ENCODE measurements at places on chromosomes 2 and 18.
A peak's percentile ranks its signal among the peaks of the same experiment; 100 is the strongest.

DNA sequence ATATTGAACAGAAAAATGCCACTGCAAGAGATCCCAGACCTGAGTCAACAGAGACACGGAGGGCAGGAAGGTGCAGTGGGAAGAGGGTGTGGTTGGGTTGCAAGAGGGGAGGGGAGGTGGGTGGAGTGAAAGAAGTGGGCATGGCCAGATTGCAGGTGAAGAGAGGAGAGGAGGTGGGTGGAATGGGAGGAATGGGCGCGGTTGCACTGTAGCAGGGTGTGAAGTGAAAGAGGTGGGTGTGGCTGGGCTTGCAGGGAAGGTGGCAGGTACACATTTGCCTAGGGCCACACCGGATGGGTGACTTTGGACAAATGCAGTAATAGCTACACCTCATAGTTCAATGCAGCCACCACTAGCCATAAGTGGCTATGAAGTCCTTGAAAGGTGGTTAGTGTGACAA, 71.1 kb downstream of the DOCK10 start:
- peak; percentile 22 for DNase-seq

DNA sequence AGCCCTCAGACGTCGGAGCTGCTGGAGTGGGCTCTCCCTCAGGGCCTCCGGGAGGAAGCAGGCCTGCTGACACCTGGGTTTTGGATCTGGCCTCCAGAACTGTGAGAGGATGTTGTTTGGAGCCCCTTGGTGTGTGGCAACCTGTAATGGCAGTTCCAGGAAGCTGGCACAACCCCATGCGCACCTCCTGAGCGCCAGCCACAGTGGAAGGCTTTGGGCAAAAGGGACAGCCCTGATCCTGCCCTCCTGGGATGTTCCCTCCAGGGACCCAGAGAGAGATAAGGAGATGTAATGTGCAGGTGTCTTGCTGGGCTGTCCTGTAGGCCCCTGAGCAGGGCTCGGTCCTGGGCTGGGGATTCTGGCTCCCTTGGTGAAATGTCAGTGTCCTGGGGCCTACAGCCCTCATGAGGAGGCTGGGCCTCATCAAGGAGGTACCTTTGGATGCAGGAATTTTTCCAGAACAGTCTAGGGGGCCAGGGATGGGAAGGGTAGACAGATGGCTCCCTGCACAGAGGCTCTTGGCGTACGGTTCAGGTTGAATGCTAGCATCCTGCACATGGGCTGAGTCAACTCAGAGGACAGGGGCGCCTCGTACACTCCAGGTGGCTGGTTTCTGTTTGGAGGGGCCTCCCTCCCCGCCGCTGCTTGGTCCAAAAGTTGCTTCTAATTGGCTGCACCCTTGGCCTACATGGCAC, 61.1 kb downstream of the ASB1 start:
- DNase-seq, result no peak

- no peak for DNase-seq
Measured at GRCh38 chr18:45111502-45111848, 430.8 kb downstream of the SETBP1 start.

- DNase-seq, result no peak
Measured at GRCh38 chr2:229249536-229249935, 21.6 kb downstream of the PID1 start.

DNA sequence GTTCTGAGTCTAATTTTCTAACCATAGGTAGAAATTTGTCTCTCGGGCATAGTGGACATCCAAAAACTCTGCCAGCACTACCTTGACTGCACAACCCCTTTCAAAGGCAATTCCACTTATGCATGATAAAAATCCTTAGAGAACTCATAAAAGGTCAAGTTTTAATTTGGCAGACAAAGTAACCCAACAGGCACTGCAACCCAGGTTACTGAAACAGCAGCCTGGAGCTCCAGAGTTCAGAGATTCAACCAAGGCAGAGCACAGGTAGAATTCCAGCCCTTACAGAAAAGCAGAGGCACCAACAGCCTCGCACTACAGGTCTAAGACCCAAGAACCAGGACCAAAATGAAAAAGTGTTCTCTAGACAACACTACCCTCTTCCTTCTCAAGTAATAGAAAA, 1.8 kb downstream of the DTNB start:
- no peak for DNase-seq

- DNase-seq, result no peak
Measured at GRCh38 chr18:35671966-35672603, 90.5 kb downstream of the GALNT1 start.

- no peak for DNase-seq
Measured at GRCh38 chr2:122341007-122341406, 585.6 kb downstream of the TSN start.

GRCh38 chr2:174553811-174554493, 43.7 kb downstream of the WIPF1 start:
- DNase-seq, result peak; percentile 49

DNA sequence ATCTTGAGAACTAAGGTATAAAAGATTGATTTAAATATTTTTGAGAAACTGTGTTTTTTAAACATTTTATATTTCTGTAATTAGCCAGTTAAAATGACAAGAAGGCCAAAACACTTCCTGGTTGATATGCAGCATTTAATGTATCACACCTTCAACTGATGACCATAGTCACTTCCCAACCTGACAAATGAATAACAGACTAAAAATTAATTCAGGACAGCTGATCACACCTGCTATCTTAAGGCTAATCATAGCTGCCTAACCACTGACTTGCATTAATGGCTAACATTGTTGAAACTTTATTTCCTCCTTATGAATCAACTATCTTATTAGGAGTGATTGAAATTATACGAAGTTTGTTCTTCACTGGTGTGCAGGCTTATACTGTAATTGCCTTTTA, 125.8 kb upstream of the MSTN start:
- no peak for DNase-seq

- no peak for DNase-seq
Measured at GRCh38 chr2:5544205-5544786, 147.9 kb upstream of the SOX11 start.

DNA sequence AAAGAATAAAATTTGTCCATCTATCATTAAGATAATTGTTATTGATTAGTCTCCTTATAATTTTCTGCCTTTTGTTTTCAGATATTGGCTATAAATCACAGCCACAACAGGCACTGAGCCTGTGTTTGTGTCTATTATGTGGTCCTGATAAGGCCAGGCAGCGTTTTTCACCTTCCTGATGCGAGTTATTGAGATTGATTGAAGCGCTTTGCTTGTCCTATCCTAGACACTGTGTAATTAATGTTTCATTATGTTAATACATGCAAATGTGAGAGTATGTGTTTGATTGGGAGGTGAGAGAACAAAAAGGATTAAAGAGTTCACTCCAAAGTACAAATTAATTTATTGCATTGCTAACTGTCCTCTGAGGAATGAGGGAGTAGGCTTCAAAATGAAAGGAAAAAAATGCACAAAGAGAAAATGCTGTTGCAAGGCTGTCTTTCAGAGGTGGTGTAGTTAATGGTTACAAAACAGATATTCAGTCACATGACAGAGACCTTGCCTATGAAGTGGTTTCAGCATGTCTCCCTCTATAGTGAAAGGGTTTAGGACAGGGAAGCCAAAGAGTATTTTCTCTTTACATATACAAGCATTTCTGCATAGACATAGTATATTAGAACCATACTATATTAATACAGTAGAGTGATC, 391.1 kb downstream of the DCC start:
- DNase-seq, result no peak

DNA sequence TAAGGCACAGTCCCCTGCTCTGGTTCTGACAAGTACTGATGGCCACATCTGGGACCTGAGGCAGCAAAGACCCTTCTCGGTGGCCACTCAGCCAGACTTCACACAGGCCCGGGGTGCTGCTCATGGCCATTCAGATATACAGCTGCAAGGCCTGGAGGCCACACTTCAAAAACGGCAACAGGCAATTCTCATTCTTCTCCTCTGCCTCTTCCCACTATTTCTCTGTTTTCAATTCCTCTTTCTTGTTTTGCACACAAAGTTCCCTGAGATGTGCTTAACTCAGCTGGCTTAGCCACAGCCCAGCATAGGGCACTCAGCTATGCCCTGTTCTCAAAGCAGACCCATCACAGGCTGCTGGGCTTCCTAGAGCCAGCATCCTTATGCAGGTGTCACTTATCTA, 29.9 kb downstream of the PTPN18 start:
- no peak for DNase-seq

GRCh38 chr2:74625658-74626425, 22.3 kb downstream of the M1AP start:
- no peak for DNase-seq

DNA sequence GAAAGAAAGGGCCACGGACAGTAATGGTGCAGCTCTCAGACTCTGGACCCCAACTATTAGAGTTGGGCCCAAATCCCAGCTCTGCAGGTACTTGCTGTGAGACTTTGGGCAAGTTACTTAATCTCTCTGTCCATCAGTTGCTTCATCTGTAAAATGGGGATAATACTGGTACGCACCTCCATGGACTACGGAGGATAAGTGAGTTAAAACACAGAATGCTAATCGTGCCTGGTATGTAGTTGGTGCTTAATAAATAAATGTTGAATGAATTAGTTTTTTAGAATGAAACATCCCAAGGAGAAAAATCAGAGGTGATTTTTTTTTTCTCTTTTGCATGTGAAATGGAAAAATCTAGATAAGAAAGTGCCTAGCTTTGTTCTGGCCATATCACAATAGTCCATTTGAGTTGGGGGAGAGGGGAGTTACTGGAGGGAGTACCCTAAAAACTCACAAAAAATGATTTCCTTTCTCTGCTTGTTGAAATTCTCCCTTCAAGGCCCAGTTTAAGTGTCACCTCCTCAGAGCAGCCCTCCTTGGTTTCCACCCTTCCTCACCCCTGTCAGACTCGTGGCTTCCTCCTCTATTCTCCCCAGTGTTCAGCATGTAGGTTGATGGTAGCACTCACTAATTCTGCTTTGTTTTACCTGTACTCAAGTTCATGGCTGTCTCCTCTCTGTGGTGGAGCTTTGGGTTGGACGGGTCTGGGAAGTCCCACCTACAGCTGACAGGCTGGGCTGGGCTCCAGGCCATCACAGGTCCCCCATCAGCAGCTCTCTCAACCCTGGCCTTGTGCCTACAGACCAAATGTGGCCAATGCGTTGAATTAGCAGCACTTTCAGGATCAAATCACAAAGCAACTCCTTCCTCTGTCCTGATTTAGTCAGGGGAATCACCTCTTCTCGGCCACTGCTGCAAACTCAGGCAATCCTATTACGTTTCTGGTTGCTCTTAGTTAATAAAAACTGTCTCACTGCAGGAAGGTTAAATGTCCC, 92.8 kb upstream of the TAF1B start:
- no peak for DNase-seq

DNA sequence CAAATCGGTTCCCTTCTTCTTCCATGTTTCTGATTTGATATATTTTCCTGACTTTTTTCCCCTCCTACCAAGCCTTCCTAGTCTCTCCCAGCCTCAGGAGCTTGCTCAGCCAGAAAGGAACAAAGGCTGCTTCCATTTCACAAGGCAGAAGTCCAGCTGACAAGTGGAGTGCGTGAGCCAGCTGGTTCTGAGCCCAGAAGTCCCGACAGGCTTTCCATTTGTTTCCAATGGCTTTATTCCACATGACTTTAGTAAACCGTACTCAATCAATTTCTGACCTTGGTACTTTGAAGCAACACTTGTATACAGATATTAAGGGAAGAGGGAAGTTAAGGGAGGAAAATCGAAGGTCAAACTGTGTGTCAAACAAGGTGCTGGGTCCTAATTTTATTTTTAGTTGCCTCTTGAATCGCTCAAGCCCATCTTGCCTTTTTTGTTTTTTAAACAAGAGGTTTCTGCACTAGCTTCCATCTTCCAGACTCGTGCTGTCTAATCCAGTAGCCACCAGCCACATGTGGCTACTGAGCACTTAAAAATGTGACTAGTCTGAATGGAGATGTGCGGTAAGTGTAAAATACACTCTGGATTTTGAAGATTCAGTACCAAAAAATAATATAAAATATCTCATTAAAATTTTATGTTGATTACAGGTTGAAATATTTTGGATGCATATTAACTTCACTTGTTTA, 36.2 kb downstream of the WIPF1 start:
- no peak for DNase-seq

- DNase-seq, result no peak
Measured at GRCh38 chr2:197229509-197230443, 80.8 kb downstream of the ANKRD44 start.

DNA sequence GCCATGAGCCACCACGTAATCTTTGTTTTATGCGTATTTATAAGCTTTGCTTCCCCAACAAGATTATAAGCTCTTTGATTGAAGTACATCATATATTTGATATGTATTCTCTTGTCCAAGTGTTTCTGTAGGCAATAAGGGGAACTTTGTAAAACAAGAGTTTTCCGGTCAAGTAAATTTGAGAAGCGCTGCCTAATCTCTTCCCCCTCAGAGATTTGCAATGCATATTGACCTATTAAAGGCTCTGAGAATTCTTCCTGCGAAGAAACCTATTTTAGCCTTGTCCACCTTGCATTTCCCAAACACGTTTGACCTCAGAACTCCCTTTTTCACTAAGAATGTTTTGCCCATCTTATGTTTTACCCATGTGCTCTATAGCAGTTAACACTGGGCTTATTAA, 26.9 kb upstream of the CASP10 start:
- DNase-seq, result no peak

- no peak for DNase-seq
Measured at GRCh38 chr2:58158481-58158880, 82.6 kb downstream of the FANCL start.

DNA sequence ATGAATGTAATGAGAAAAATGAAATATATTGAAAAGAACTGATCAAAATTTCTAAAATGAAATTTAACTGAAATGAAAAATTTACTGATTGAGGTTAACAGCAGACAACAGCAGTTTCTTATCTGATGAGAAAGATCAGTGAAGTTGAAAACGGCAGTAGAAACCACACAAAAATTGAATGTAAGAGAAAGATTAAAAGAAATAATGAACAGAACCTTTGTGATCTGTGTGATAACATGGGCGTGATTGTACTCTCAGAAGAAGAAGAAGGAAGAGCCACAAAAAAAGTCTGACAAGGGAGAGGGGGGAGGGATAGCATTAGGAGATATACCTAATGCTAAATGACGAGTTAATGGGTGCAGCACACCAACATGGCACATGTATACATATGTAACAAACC, 45.2 kb downstream of the FAM117B start:
- no peak for DNase-seq

- peak; percentile 47 for DNase-seq
Measured at GRCh38 chr18:3995476-3996102, 459.5 kb downstream of the DLGAP1 start.

GRCh38 chr2:17309741-17310339, 208.4 kb downstream of the RAD51AP2 start:
- DNase-seq, result no peak

DNA sequence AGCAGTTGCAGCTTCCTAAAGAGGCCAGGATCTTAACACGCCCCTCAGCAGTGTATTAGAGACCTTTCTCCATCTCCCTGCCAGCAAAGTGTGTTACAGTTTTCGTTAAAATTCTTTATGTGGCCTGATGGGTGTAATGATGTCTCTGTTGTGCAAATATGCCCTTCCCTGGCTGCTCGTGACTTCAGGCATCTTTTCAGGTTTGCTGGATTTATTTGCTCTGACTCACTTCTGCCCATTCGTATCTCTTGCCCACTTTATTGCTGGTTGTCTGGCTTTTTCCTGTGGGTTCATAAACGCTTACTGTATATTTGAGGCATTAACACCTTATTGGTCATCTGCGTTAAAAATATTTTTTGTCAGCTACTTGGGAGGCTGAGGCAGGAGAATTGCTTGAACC, 134.5 kb downstream of the ASB1 start:
- DNase-seq, result no peak
